ENCODE measurements at places on chromosomes 2 and 18. TPM values are rescaled to one million over a fixed set of nuclear protein-coding genes. Genes with fewer than 3 reads are reported as not detected.

Gene IL18RAP
- total RNA-seq, result 0.54 TPM

DNA sequence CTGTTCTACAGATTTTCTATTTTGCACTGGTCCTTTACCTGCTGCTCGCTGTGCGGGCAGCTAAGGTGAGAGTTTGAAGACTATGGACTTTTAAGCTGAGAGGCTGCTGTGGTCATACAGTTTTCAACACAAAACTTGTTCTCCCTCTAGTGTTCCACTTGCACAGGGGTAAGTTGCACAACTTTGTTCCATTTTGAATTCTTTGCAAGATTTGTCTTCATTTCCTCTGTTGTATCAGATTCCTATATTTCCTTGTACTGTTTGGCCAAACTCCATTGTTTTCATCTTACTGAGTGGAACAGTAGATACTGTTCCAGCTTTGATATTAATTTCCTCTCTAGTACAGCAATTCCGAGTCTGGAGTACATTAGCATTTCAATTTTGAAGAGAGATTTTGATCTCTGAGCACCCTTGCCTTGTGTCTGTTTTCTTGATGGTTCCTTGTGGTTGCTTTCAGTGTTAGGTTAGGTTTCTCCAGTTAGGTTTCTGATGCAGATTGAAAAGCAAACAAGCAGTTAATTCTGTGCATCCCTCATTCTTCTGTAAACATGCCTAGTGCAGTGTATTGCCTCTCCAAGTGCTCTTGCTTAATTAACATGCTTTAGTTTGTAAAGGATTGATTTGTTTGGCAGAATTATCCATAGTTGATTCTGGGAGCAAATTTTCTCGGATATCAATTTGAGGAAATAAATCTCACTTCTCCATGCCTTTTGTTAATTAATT is 188.8 kb downstream of the PTPRM start:
- H3K4me1 ChIP-seq, result no peaks in the 10 kb centered on the region
- H3K27me3 ChIP-seq, result no peaks in the 10 kb centered on the region
- H3K36me3 ChIP-seq, result no peaks in the 10 kb centered on the region
- no peak overlapping the region for H3K27ac ChIP-seq
- DNase-seq, result no peak
- no peak overlapping the region for H3K4me3 ChIP-seq

Gene LCT
- 0.11 TPM for total RNA-seq

DNA sequence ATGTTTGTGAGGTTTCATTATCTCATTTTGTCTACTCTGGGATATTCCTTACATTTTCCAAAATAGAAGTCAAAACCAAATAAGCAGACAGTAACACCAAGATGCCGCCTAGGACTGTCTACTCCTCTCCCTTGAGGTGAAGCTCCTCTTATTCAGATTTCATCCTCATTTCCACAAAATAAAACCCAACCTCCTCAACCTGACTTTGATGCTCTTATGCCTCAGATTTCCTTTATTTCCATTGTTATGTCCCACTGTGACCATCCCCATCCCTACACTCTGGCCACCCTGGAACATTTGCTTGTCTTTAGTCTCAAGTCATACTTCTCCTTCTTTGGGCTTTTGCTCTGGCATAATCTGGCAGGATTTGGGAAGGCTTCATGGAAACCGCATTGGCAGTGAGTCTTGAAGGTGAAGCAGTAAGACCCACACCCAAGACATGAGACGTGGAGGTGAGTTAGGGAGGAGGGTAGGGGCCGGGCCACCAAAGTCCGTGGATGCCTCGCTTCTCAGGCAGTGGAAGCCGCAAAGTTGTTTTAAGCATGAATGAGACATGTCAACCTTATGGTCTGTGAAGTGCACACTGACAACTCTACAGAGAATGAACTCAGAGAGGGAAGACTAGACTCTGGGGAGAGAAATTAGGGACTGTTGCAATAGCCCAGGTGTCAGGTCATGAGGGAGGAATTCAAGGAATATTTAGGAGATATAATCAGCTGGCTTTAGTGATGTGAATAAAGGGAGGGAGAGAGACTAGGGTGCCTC is 63.6 kb downstream of the DDX1 start:
- no peaks in the 10 kb centered on the region for H3K36me3 ChIP-seq
- no peaks in the 10 kb centered on the region for H3K4me1 ChIP-seq
- no peak overlapping the region for H3K4me3 ChIP-seq
- no peak overlapping the region for H3K27ac ChIP-seq
- DNase-seq, result no peak
